ENCODE measurements at places on chromosomes 16 and 17.

DNA sequence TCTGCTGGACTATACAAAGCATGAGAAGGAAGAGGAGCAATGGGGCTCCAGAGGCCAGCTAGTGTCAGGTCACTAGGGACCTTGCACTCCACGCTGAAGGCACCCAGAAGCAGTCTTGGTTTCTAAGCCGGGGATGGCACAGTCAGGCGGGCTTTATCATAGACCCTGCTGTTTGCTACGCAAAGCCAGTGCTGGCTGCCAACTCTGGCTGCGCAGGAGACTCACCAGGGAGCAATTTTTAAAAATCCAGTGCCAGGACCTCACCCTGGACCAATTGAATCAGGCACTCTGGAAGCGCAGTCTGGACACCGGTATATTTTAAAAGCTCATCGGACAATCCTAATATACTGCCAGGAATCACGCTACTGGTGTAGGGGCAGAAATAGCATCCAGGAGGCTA lies 368.5 kb upstream of the XYLT1 start:
- DNase-seq = no peak

GRCh38 chr17:35890774-35891155 lies 10.6 kb upstream of the CCL5 start:
- DNase-seq = peak; percentile 7

DNA sequence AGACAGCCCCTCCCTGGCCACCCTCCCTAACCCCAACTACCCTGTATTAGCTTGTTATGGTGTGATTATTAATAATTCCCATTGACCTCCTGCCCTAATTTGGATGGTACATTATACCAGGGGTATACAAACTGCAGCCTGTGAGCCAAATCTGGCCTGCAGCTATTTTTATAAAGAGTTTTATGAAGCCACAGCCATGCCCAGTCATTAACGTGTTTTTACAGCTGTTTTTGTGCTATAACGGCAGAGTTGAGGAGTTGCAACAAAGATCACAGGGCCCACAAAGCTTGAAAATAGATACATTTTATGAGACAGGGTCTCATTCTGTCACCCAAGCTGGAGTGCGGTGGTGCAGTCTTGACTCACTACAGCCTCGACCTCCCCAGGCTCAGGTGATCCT lies 6.0 kb downstream of the METTL22 start:
- DNase-seq = no peak

DNA sequence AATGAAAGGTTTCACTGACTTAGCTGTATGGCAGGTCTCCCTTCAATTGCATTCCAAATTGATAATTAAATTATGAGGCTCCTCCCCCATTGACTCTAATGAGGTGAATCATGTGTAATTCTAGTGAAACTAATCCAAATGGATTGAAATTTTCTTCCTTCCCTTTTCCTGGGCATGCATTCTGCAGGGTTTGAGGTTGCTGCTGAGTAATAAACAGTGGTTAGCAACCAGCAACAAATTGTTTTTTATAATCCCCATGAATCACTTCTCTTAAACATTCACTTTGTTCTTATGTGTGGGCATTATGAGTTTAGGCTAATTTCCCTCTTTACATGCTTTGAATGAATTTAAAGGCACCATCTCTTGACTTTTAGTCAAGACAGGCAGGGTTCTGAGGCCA lies 43.4 kb downstream of the MYOCD start:
- no peak for DNase-seq

DNA sequence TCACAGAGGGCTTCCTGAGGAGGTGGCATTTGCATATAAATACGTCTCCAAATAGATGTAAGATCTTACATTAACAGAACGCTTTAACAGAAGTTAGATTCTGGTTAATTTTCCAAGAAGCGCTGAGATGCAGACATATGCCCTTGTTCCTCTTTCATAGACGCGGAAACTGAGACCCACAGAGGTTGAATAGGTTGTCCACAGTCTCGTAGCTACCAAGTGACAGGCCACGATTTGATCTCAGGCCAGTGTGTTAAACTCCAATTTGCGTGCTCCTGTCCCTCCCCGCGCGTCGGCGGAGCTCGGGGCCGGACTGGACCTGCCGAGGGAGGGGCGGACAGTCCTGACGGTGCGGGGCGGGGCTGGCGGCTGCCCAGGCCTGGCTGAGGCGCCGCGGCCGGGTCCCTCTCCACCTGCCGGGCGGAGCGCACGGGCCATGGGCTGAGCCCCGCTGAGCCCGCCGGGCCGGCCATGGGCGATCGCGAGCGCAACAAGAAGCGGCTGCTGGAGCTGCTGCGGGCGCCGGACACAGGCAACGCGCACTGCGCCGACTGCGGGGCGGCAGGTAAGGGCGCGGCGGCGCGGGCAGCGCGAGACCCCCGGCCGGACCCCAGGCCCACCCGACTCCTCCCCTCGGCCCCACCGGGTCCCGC lies at the start of gene ADAP2:
Gene ADAP2, plus strand, starts transcription at position 402 of the 653 bp plus-strand sequence. Its CDS starts 70 bp downstream, at position 472.
- DNase-seq = peak; percentile 76

GRCh38 chr16:86604436-86605193 lies 26.3 kb downstream of the FOXL1 start:
- no peak for DNase-seq

- DNase-seq = peak; percentile 84
Measured at GRCh38 chr16:75495076-75495674, at the start of gene CHST6. Gene CHST6 (minus strand): TSS chr16:75495441. CDS start chr16:75479828, 15,613 bp downstream.

- no peak for DNase-seq
Measured at GRCh38 chr16:85463672-85464382, 149.3 kb upstream of the GSE1 start.

DNA sequence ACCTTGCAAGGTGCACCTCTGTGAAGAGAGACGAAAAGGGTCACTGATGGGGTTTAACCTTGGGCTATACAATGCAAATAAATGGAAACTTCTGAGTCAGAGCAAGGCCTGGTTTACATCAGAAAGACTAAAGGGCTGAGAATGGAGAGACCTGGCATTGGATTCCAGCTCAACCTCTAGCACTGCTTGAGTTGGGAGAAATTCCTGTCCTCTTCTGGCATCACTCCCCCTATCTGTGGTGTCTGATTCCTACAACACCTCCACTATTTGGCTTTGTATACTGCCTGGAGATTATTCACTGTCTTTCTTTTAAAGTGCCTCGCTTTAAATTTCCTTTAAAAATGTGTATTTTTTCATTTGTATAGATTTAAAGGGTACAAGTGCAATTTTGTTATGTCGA lies 68.8 kb downstream of the GPR139 start:
- DNase-seq = peak; percentile 27

DNA sequence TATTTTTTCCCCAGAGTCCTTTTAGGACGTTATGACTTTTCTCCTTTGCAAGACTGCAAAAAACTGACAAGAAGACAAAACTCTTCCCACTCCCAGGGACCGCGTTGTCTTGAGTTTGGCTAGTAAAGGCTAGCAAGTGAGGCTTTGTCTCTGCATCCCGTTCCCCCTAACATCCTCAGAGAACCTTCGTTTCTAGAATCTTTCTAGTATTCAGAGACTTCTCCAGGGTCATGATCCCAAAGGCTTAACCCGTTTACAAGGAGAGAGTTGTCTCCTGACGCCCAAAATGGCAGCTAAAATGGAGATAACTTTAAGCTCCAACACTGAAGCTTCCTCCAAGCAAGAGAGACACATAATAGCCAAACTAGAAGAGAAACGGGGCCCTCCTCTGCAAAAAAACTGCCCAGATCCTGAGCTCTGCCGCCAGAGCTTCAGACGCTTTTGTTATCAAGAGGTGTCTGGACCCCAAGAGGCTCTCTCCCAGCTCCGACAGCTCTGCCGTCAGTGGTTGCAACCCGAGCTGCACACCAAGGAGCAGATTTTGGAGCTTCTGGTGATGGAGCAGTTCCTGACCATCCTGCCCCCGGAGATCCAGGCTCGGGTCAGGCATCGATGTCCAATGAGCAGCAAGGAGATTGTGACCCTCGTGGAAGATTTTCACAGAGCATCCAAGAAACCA lies 843 bp downstream of the ZNF174 start:
- DNase-seq = peak; percentile 50

DNA sequence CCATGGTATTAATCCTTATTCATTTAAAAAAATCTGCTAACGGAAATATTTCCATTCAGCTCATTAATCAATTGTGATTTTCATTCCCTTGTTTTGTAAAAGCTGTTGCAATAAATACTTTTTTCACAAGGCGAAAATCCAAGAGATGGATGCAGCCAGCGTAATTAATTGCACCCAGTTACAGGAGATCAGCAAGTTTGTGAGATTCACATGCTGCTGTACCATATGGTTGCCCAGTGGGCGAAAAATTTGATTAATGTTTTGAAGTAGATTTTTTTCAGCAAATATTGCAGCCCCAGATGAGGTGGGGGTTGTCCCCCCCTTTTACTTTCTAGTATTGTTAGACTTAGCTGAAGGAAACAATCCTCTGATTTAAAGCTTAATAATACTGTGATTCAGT lies 186.6 kb downstream of the WWOX start:
- no peak for DNase-seq

- DNase-seq = peak; percentile 80
Measured at GRCh38 chr16:67649494-67649931, 4.6 kb downstream of the CARMIL2 start.

GRCh38 chr17:45127548-45128300 lies 4.6 kb downstream of the PLCD3 start:
- DNase-seq = peak; percentile 51

DNA sequence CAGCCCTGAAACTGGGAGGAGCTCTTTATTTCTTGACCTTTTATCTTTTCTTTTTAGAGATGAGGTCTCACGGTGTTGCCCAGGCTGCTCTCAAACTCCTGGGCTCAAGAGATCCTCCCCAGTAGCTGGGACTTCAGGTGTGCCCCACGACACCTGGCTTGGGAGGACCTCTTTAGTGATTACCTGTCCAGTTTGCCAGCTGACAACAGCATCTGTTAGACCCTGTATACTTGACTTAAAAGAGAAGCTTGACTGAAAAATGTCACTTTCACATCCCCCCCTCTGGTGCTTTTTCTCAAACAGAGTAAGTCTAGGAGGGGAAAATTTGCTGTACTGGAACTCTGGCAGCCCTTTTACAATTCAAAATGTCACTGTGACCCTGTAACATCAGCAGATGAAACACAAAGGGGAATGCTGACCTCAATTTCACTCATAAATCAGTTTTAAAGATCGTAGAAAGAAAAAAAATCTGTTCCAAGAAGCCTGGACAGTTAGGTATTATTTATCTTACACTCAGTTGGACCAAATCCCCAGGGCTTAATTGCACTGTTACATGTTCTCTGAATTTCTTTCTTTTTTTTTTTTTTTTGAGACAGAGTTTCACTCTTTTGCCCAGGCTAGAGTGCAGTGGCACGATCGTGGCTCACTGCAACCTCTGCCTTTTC lies 1.8 kb upstream of the ERN1 start:
- DNase-seq = no peak

DNA sequence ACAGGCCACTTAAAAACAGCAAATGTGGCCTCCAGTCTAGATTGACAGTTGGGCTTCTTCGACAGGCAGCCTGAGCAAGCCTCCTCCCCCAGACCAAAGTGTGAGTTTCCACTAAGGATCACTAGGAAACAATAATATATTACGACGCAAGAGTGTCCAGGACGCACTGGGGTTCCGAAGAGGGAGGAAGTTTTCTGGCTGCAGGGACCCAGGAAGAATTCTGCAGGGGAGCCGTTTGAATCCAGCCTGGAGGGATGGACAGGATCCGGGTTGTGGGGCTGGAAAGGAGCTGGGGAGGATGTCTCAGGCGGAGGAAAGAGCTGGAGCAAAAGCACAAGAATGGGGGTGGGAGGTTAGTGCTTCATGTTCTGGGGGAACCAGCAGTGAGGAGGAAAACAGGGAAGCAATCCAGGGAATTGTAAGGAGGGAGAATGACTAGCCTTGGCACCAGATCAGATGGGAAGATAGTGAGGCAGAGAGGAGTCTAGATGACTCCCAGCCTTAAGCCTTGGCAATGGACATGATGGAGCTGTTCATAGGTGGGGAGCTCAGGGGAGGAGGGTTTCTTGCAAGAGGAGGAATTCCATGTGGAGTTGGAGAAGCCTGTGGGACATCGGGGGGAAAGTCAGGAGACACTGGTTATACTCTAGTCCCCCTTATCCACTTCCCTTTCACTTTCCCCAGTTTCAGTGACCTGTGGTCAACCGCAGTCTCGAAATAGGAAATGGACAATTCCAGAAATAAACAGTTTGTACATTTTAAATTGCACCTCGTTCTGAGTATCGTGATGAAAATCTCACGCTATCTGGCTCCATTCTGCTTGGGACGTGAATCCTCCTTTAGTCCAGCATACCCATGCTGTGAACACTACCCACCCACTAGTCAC lies 26.6 kb downstream of the NGFR start:
- no peak for DNase-seq

DNA sequence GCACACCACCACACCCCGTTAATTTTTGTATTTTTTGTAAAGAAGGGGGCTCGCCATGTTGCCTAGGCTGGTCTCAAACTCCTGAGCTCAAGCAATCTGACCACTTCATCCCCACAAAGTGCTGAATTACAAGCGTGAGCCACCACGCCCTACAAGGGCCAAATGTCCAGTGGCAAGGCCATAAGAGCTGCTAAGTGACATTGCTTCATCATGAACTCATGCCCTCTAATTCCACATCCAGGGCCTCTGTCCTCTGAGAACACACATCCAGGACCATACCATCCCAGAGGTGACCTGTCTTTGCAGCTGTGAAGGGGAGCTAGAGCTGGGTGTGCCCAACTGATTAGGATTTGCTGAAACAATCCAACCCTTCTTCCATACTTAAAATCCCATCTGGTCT lies 25.6 kb upstream of the MEIOC start:
- DNase-seq = no peak

GRCh38 chr16:27240948-27241531 lies 27.5 kb downstream of the NSMCE1 start:
- no peak for DNase-seq

DNA sequence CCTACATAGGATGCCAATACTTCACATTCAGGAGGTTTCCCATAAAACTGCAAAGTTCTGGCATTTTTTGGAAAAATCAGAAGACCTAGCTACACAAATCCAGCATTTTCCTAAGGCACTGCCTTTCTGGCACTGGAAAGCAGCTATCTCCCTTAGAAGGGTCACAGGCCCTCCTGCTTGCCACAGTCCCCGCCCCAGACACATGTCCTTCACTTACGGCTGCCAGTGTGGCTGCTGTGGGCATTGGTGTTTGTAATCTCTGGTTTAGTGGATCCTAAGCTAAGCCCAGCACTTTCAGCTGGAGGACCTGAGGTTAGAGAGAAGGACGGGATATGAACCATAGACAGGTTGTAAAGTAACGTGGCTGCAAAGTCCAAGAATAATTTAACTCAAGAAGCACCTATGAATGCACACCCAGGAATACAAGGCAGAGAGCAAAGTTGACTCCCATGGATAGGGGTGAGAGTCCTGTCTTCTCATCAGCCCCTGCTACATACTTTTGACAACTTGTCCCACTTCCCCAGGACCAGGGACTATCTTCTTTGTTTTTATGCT lies 100.0 kb downstream of the XYLT1 start:
- DNase-seq = no peak

DNA sequence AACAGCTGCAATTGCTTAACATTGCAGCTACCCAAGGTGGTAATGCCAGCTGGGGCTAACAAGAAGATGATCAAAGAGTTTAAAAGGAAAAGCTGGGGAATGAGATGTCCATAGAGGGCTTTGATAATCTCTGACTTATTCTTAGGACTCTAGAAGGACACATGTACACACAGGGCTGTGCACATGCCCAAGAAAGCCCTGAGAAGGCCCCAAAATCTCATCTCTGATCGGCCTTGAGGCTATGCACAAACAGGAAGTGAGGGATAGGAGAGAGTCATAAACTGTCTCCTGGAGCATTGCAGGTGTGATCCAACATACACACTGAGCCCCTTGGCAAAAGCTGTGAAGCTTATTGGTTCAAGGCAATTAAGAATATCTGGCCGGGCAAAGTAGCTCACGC lies 17.2 kb upstream of the RABEP1 start:
- no peak for DNase-seq
